ENCODE measurements at places on chromosomes 1 and 21.

DNA sequence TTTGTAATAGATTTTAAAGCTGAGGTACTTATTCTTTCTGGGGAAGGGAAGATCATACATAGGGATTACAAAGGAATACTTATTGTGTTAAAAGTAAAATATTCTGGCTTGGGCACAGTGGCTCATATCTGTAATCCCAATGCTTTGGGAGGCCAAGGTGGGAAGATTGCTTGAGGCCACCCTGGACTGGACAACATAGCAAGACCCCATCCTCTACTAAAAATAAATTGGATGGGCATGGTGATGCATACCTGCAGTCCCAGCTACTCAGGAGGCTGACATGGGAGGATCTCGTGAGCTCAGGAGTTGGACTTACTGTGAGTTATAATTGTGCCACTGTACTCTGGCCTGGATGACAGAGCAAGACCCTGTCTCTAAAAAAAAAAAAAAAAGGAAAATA, 27.6 kb downstream of the GABPB2 start:
- DNase-seq = no peak

GRCh38 chr1:117671781-117672501, 66.1 kb downstream of the TENT5C start:
- DNase-seq = no peak

DNA sequence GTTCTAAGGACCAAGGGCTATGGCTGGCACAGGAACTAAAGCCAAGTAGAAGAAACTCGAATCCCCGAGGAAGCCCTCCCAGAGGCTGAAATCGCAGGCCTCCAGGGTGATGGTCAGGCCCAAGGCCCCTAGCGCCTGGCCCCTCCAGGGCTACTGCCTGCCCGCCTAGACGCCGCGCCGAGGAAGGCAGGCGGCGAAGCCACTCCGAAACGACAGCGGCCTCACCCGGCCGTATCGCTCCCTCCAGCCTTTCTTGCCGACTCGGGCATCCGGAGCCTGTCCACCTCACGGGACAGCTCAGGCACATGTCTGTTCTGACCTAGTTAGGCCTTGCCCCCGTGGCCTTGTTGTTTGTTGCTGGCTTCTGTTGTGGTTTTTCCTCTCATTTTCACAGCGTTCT, 9.7 kb upstream of the LHX8 start:
- no peak for DNase-seq

GRCh38 chr1:239763850-239764249, 327.8 kb upstream of the FMN2 start:
- no peak for DNase-seq

DNA sequence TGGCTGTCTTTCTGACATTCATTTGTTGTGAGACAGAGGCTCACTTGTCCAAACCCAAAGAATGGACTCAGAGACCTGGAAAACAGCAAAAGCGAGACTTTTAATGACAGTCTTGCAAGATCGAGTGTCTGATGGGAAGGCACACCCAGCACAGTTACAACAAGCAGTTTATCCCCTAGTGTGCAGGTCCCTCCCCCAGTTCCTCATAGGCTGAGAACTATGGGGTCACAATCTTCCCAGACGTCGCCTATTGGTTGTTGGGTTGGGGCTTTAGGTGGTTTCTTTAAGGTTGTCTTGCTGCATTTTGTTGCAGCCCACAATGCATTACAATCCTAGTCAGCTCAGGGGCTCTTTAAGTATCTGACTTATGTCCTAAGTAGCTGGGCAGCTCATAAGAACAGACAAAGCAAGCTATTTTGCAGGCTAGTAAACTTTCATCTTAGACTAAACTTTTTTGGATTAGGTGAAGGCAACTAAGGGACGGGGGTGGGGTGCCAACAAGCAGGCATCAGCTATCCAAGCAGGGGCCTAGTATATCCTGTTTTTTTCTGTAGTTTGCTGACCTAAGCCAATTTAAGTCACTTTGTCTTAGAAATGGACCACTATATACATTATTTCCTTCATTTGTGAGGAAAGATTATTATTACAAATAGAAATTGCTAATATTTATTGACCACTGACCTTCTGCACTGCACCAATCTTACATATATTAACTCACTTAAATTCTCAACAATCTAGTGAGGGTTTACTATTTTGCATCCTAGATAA, 151.8 kb downstream of the SETD4 start:
- DNase-seq = no peak

DNA sequence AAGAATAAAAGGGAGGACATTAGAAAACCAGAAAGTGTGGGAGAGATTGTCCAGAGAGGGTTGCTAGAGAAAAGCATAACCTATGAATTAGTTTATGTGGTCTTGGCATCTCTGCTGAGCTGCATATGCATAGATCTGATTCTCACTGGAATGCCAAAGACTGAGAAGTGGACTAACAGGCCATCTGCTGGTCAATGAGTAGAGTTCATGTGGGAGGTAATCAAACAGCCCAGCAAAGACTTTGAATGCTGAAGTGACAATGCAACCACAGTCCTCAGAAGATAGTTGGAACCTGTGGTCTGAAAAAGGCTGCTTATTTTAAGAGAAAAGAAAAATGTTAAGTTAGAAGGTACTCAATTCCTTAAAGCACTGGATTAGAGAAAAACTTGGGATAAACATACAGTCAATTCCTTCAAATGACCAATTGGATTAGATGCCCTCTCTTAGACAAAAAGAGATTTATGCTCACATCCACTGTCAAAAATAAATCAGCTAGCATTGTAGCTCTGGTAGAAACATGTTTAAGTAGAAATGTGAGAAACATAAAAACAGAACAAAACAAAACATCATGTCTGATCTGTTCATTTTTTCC, 382.8 kb downstream of the AMY1C start:
- no peak for DNase-seq

DNA sequence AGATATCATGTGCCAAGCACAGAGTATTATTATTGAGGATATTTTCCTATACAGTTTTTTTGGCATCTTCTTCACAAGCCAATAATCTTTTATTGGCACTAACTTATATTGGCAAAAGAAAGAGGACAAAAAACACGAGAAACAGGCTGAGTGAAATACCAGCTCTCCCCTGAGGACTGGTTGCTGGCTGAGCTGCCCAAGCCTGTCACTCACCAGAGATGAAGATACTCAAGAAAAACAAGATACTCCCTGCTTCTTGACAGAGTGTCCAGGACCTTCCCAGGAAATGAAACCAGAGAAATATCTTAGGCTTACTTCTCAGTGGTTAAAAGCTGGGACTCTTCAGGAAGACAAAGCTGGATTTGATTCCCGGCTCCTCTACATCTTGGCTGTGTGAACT, 35.9 kb upstream of the ATP1B1 start:
- DNase-seq = no peak

- DNase-seq = no peak
These were observed 45.1 kb downstream of the ABL2 start for GRCh38 chr1:179184403-179184802.

DNA sequence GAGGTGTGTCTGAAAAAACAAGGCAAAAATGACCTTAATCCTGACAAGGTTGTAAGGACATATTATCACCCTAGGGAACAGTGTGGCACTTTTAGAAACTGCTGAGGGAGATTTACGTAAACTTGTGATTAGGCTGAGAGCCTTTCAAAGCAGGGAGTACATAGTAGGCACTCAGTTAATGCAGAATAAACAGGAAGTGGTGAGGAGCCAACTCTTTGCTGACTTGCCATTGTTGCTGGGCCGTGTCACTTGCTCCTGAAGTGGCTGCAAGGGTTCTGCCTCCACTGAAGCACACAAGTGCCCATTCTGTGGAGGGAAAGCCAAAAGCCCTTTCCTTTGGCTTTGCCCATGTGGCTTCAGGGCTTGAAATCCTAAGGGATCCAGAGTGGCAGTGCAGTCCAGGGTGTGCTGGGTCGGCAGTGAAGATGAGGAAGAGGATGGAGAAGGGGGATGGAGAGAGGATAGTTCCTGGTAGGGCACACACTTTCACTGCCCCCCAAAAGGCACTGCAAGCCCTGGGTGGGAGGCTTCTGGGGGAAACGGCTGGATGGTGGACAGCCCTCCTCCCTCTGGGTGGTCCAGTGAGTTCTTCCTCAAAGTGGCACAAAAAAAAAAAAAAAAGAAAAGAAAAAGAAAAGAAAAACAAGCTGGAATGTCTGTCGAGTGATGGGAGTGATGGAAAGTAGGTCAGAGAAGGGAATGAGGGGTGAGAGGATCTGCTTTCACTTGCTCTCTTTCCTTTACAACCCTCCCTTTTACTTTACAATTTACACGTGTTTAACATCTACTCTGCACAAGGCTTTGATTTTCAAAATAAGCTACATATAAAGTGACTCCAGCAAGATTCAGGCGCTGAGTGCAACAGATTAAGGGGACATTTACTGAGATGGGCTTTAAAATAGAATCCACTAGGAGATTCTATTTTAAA, 13.7 kb upstream of the RHEX start:
- DNase-seq = no peak

DNA sequence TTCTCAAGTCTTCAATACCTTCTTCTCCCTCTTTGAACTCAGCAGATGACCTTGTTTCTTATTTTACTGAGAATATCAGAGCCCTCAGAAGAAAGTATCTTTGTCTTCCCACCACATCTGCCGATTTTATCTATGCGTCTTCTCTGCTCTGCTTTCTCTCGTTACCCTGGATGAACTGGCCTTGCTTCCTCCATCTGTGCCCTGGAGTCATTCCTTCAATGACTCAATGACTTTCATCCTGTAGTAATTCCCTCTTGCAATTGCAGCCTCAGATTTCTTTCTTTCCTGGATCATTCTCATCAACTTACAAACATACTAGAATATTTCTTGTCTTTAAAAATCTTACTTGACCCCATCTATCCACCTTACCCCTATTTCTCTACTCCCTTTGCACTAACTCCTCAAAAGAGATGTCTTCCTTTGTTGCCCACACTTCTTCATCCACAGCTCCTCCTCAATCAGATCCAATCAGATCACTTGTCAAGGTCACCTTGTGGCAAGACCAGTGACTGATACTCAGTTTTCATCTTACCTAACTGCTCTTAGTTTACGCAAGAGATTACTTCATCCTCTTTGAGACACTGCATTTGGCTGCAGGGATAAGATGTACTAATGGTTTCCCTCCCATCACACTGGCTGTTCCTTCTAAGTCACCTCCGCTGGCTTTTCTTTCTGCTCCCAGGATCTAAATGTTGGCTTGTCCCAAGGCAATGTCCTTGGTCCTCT, 8.2 kb upstream of the TGFBR3 start:
- DNase-seq = no peak

GRCh38 chr1:152515434-152515783, 1.1 kb downstream of the CRCT1 start:
- no peak for DNase-seq

- DNase-seq = no peak
These were observed 853.4 kb downstream of the NCAM2 start for GRCh38 chr21:21851657-21852056.

- DNase-seq = no peak
These were observed 19.0 kb downstream of the THEMIS2 start for GRCh38 chr1:27891196-27891889.

GRCh38 chr1:203090421-203091198, 4.8 kb upstream of the MYOG start:
- DNase-seq = no peak

DNA sequence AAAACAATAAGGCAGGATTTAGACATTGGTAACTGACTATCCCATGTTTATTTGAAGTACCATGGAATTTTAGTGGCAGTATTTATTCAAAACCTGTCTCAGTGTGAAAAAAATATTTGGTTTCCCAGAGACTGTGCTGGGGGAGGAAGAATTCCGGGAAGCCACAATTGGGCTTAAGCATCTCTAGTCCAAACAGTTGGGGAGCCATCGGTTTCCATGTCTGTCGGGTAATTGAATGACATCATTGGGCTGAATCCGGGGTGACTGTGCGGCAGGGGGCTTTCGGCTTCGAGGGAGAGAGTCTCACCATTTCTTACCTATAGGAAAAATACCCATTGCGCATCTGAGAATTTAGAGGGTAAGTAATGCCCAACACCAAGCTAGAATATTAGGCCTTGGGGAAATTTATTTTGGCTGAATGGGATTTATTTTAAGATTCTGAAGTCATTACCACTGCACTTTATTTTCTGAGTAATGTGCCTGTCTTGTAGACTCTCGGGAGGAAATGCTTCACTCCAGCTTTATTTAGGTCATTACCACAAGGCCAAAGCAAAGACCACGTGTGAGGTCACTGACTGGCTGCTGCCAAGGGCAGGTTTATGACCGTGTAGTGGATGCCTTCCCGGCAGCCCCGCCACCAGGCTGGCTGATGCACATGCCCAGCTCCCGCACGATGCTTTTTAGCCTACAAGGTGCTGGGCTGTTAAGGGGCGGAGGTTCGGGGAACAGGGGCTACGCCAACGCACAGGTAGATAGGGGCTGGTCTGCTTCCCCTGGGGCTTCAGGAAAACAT, 23.1 kb upstream of the UMODL1 start:
- DNase-seq = peak; percentile 54

DNA sequence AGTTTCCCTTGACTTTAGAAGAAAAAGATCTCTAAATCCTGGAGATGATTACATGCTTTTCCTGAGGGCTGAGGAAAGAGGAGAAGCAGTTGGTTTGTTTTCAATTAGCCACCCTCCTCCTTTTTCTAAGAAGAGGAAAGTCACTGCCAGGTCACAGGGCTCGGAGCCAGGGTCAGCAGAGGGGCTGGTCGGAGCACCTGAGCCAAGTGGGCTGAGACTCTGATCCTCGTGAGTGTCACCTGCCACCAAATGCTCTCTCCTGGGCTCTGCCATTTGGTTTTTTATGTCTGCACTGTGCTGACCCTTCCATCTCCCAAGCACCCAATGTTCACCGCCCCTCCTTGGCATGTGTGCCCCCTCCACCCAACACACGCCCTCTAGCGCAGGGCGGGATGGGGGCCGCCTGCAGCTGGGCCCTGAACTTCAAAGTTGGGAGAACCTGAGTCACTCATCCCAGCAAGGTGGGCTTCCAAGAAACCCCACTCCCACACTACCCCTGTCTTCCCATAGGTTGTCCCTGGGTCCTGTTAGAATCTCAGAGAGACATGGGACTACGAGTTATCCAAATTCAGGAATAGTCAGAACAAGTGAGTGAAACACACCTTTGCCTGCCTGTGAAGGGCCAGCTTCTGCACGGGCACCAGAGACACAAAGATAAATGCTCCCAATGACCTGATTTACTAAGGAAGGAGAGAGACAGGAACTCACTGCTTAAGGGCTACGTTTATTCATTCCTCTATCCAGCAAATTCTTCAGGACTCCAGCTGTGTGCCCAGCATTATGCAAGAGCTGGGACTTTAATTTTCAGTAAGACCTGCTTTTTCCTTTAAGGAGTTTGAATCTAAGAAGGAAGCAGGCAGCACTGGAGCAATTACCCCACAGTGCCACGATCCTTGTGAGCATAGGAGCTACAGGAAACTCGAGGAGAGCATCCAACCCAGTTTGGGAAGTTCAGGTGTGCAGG, 127.5 kb downstream of the RHOU start:
- no peak for DNase-seq
